ENCODE measurements at places on chromosomes 6 and 20.
A peak's percentile ranks its signal among the peaks of the same experiment; 100 is the strongest.

DNA sequence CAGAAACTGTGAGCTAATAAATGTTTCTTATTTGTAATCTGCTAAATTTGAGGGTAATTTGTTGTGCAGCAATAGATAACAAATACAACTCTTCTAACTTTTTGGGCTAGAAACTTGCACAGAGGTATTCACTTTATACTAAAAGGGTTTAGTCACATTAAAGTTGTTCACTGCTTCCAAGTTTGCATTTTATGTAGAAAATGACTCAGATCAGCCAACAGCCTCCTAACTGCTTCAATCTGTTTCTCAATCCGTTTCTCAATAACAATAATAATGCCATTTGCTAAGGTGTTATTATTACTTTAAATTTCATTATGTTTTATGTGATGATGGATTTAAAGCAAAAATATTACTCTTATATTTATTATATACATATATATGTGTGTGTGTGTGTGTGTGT is 213.9 kb downstream of the CENPW start:
- no peak for DNase-seq

DNA sequence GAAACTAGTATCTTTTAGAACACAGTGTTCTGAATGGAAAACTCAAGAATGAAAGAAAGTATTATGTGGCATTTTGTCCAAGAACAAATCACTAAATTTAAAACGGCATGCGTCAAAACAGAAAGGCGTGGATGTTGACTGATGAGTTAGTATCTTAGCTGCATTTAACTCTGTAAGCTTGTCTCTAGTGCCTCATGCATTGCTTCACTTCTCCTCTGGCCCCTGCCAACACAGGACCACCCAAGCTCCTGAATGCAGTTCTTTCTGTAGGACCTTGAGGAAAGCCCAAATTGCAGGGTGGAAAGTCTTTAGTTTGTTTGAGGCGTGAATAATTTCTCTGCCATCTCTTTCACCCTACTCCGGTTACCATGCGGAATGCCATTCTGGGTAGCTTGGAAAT is 632.2 kb downstream of the COL12A1 start:
- DNase-seq = no peak

DNA sequence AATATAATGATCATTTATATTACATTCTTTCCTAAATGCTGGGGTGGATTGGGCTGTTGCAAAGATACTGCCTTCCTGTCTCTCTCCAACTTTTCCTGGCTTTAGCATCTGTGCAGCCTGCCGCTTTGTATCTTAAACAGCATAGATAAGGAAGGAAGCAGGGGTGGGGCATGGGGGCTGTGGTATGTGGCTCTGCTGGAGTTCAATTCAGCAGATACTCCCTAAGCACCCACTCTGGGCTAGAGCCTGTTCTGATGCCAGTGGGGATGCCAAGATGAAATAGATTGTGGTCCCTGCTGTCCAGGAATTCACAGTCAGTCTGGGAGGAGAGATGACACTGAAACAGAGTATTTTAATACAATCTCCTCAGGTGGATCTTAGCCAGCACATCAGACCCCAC is 56.8 kb downstream of the EIF2S2 start:
- DNase-seq = peak; percentile 36

- no peak for DNase-seq
Measured at GRCh38 chr20:54229566-54230160, 21.8 kb downstream of the PFDN4 start.

- DNase-seq = no peak
Measured at GRCh38 chr20:35909176-35909575, 45.1 kb downstream of the SCAND1 start.

GRCh38 chr6:131270534-131270933 is 135.3 kb downstream of the AKAP7 start:
- DNase-seq = no peak

DNA sequence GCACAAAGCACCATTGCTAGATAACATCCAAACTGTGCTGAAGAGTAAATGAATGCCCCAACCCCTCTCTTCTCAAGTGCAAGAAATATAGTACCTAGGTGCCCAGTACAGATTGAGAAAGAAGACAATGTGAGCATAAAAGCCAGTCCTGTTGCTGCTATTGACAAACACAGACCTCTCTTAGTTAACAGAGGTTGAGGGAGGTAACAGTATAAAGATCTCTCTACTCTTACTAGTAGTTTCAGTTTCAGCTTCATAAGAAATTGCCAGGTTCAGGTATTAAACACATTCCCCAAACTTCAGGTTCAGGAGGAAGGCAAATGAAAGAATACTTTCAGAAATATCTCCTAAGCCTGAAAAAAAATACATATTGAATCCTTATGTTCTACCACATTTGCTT is 31.4 kb downstream of the TBC1D32 start:
- DNase-seq = no peak

DNA sequence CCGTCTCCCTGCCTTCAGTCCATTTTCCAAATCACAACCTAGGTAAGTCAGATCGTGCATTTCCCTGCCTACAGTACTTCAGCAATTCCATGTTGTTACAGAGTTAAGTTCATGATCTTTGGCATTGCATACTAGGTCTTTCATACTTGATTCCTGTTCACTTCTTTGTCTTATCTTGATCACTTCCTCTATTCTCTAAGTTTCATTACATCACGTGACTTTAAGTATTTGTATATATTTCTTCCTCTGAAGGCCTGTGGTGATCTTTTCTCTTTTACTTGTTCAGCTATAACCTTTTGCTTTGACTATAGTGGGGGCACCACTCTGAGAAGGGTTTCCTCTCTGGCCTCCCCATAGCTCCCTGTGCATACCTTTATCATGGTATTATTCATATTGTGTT is 100.2 kb downstream of the TRMT11 start:
- no peak for DNase-seq

DNA sequence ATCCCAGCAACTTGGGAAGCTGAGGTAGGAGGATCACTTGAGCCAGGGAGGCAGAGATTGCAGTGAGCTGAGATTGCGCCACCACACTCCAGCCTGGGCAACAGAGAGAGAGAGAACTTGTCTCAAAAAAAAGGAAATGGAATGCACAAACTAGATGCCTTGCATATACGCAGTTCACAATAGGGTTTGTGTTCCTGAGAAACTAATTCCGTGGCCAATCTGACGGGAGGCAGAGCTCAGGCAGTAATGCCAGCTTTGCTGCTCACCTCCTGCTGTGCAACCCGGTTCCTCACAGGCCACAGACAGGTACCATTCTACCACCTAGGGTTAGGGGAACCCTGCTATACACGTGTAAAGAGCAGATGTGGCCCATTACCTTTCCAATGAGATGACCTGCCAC is 1.4 kb downstream of the CDK5RAP1 start:
- DNase-seq = no peak

DNA sequence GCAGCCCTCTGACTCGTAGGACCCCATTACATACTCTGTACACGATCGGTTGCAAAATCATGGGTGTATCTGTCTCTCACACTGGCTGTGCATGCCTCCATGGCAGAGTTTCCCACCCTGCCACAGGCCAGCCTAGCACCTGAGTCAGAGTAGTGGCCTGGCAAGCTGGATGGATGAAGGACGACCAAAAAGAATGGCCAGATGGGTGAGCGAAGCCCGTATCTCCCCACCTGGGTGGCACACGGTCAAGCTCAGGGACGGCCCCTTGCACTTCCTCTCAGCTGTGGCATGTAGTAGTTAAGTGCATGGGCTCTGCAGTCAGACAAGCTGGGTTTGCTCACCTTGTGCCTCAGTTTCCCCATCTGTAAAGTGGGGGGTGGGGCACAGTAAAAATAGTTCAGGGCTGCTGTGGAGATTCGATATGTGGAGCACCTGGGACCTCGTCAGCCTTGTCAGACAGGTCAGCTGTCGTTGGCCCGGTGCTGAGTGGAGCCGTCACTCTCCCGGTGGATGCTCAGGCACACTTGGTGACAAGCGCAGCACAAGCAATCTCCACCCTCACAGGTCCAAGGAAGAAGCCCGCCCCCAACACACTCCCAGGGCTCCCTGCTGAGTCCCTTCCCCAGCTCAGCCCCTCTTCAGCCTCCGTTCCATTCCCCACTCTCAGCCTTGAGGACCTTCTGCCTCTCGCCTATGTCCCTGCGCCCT is 12.6 kb downstream of the CPNE5 start:
- DNase-seq = no peak

GRCh38 chr6:37791156-37791919 is 28.2 kb upstream of the ZFAND3 start:
- DNase-seq = peak; percentile 97

DNA sequence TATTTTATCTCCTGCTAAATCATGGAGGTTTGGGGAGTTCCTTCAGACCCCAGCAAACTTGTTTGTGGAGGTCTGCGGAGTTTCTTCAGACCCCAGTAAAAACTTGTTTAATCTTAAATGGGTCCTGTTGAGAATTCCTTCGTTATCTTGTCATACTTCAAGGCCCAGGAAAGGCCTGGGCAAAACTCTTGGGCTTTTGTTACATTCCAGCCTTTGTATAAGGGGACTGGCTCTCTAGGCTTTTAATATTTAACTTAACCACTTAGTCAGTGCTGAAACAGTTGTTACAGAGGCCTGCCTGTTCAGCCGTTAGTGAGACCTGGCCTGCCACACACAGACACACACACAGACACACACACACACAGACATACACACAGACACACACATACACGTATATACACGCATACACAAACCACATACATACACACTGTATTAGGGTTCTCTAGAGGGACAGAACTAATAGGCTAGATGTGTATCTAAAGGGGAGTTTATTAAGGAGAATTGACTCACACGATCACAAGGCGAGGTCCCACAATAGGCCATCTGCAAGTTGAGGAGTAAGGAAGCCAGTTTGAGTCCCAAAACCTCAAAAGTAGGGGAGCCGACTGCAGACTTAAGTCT is 21.3 kb upstream of the CST3 start:
- DNase-seq = no peak

DNA sequence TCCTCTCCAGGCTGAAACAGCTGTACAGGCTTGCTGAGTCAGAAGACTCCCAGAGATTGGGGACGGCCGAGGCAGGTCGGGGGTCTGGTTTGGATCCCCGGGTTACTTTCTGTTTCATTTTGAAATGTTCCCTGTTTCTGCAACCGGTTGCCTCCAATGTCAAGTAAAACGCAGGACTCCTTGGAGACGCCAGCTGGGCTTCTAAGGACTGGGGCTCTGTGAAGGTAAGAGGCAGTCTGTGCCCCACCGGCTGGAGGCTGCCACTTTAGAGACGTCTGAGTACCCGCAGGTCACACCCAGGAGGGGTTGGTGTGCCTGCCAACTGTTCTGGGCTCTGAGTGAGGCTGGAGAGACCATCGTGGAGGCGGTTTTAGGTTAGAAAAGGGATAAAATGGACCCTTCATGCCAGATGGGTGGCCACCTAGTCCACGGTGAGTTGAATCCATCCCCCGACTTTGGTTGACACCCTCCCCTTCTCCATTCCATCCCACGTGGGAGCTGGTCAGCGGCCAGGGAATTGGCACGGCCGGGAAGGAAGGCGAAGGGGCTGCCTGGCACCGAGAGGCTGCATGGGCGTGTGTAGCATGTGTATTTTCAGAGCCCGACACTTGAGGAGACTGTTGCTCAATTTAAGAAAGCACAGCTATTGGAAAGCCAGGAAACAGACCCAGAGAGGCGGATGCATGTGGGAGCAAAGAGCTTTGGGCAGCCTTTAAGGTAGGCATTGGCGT is 240.9 kb downstream of the PHACTR1 start:
- peak; percentile 63 for DNase-seq

DNA sequence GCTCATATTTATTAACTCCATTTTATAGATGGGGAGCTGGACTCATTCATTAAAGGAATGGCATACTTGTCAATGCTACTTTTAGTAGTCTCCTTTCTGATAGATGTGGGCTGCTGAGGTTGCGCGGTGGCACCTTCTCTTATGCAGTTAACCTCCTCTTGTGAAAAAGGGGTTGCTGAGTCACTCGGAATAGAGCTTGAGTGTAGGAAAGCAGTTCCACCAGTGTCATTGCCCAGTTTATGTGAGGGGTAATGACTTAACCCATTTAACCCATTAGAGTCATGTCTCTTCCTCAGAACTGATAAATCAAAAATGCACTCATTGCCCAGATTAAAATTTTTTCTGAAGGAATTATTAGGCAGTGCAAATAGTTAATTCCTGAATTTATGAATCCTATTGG is 6.3 kb downstream of the MAPK14 start:
- peak; percentile 33 for DNase-seq

DNA sequence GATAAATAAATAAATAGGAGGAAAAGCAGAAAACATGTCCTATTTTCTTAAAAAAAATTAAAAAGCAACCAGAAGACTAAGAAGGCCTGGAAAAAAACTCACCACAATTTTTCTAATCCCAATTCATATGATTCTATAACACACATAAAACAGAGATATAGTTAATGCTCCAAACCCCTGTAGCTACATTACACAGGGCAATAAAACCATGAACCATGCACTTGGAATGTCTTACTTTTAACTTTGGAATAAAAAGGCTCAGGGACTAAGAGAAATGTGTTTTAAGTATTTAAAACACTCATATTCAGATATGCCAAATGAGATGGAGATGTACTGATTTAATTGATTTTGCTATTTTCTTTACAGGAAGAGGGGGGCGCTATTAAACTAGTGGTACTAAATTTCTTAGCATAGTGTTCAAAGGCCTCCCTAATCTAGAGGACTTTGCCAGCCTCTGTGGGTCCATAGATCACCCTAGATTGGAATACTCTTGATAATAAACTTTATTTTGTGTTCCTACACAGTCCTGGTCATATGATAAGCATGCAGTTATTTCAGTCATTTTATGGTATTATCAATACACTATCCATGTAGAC is 30.3 kb upstream of the GCM1 start:
- DNase-seq = no peak

GRCh38 chr6:3139090-3139903 is 18.0 kb downstream of the TUBB2A start:
- peak; percentile 77 for DNase-seq

DNA sequence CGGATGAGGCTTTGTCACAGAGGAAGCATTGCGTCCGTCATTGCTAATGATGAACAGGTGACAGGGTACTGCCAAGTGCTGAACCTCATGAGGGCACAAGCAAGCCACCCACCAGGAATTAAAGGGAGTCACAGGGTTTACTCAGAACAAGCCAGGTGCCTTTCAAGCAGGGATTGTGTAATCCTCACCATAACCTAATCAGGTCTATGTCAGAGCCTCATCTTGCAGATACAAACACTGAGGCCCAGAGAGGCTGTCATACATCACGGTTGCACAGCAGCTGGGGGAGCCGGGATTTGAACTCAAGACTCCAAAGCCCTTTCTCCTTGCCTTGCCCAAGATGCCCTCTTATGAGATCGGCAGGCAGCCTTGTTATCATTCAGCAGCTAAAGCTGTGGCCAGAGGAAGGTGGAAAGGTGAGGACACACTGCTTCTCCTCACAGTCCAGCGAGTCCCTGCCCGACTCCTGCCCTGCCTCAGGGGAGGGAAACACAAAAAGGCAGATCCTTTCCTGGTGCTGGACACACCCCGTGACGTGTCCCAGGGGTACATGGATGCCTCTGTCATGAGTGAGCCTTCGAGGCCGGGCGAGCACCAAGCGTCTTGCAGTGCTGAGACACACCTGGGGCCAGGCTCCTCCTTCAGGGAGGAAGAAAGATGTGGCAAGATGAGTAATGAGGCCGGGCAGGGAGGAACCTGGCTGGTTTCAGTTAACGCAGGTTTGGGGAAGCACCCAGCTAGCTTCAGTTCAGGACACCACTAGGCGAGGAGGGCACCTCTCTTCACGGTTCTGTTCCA is 214.9 kb downstream of the LY86 start:
- no peak for DNase-seq
